Activated effector memory CD4-positive, alpha-beta T cell treated with Interleukin-2 at 50 U/mL for 16 hours (primary cell): ENCODE measurements at places on chromosomes 12 and 14.

DNA sequence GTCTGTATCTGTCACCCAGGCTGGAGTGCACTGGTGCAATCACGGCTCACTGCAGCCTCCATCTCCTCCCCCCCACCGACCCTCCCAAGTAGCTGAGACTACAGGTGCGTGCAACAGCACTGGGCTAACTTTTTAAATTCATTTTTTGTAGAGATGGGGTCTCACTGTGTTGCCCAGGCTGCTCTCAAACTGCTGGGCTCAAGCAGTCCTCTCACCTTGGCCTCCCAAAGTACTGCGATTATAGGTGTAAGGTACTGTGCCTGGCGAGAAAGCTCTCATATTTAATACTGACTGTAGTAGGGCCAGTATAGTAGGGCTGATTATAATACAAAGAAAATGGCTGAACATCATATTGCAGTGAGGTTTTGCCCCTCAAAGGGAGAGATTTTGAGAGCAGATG is 2.4 kb downstream of the RIC8B start:
- DNase-seq, result no peak

- DNase-seq, result no peak
Measured at GRCh38 chr14:48670939-48671338, 915.2 kb downstream of the RPS29 start.

DNA sequence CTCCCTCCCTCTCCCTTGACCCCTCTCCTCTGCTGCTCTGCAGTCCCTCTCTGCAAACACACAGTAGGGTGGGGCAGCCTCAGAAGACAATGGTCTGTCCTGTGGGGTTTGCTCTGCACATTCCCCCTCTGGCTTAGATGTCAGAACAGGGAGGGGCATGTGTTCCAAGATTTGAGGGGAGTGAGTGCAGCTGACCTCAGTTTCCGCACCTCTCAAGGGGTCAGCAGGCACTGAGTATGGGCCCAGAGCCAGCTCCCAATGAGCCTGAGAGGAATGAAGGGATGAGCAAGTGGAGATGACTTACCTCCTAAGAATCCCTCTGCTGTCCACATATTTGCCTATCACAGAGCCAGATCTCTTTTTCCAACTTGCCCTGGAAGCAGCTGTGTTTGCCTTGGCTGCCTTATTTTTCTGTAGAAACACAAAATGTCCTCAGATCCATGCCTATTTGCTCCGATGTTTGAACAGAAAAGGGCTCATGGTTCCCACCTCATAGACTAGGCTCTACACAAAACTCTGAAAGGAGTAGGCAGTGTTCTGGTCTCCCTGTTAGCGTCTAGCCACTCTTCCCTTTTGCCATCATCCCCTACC is 111.4 kb downstream of the CRACR2A start:
- no peak for DNase-seq

DNA sequence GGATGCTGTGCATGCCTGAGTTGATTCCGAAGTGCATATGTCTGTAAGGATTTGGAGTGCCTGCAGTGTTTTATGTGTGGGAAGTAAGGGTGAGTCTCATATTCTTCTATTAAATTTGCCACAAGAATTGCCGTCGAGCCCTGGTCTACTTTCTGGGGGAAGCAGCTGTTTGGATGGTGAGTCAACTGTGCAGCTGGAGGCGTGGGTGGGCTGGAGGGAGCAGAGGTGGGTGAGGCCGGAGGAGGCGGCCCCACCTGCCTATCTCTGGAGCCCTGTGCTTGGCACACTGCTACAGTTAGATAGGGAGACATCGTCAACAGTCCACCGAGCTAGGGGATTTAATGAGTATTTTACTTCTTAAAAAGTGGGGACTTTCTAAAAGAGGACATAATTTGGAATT is 9.7 kb downstream of the GLRX5 start:
- no peak for DNase-seq

DNA sequence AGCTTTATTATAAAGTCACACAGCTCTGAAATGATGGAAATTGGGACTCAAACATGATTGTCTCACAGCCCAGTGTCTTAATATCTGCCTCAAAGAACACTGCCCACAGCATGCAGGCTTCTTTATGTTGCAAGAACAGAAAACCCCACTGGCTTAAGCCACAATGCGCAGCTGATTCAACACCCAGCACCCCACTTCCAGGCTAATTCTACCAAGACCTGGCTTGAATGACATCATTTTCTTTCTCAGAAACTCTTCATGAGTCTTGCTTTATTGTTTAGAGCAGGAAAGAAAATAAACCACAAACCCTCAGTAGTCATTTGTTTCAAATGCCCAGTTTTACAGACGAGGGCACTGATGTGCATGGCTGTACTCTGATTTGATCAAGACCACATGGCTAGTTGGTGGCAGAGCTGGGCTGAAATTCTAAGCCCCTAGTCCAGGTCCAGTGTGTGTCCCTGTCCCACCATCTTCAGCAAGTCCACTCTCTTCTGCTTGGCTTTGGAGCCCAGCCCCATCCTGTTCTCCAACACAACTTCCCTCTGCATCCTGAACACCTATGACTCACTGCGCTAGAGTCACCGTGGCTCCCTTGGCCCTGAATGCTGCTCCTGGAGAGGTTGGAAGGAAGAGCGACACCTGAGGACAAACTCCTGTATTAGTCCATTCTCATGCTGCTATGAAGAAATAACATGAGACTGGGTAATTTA is 50.3 kb upstream of the SRSF5 start:
- peak; percentile 25 for DNase-seq

DNA sequence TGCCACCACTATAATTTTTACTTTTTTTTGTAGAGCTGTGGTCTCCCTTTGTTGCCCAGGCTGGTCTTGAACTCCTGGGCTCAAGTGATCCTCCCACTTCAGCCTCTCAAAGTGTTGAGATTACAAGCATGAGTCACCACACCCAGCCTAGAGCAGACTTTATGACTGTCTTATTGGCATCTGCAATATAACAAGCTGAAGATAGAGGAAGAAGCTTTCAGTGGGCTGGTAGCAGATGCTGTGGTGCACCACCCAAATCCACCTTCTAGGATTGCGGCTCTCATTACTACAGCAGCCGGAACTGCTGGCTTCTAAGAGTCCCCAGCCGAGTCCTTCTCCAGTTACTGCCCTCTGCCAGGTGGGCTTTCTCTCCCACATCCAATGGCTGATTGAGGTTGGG is 7.6 kb upstream of the STK38L start:
- DNase-seq, result no peak

- no peak for DNase-seq
Measured at GRCh38 chr14:99213527-99213971, 58.4 kb downstream of the BCL11B start.

GRCh38 chr12:116276652-116277466 is 634 bp downstream of the MED13L start:
- peak; percentile 55 for DNase-seq

DNA sequence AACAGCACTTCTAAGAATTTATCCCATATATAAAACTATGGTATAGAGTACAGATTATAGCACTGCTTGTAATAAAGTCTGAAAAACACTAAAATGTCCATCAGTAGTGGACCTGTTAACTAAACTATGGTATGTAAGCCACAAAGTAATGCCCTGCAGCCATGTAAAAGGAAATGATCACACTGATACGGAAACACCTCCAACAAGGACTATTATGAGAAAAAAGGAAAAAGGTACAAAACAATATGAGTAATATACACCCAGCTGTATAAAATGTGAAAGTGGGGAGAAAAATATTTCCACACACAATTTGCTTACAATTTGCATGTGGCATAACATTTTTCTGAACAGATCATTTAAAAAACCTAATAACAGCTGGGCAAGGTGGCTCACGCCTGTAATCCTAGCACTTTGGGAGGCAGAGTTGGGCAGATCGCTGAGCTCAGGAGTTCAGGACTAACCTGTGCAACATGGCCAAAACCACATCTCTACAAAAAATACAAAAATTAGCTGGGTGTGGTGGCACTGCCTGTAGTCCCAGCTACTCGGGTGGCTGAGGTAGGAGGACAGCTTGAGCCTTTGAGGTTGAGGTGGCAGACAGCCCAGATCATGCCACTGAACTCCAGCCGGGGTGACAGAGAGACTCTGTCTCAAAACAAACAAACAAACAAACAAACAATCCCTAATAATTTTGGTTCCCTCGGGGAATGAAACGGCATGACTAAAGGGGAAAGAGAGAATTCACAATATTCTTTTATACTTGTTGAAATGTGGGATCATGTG is 250.5 kb downstream of the MED13L start:
- no peak for DNase-seq

DNA sequence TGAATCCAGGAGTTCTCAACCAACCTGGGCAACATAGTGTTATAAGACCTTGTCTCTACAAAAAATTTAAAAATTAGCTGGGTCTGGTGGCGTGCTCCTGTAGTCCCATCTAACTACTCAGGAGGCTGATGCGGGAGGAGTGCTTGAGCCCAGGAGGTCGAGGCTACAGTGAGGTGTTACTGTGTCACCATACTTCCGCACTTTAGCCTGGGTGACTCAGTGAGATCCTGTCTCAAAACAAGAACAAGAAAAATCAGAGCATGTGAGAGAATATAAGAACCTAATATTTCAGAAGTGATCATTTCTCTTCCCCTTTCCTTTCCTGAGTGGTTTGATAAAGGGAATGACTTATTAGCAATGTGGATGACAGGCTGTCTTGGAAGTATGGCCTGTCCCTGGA is 9.5 kb downstream of the TRAF3 start:
- DNase-seq, result no peak
